Stimulated activated CD4-positive, alpha-beta T cell treated with anti-CD3 and anti-CD28 coated beads, Interleukin-1b, Interleukin-23, amount 100 ng/mL, for 4 hours (primary cell): ENCODE measurements at places on chromosomes 4 and X.

DNA sequence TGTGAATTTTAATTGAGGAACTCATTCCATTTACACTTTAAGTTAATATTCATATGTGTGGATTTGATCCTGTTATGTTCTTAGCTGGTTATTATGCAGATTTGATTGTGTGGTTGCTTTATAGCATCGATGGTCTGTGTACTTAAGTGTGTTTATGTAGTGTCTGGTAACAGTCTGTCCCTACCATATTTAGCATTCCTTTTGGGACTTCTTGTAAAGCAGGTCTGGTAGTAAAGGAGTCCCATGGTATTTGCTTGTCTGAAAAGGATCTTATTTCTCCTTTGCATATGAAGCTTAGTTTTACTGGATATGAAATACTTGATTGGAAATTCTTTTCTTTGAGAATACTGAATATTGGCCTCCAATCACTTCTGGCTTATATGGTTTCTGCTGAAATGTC is 76.6 kb downstream of the KLF8 start:
- no peak for DNase-seq

DNA sequence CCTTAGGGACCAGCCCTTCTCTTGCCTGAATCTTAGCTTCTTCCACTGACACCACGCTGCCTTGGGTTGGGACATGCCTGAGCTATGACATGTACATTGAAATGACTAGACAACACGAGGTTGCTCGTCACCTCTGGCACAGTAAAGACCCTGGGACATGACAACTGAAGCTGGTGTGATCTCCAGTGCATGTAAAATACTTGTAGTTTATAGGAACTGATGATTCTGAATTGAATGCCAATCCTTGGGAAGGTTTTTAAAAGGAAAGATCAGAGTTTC is 100.7 kb upstream of the PGRMC2 start:
- no peak for DNase-seq

DNA sequence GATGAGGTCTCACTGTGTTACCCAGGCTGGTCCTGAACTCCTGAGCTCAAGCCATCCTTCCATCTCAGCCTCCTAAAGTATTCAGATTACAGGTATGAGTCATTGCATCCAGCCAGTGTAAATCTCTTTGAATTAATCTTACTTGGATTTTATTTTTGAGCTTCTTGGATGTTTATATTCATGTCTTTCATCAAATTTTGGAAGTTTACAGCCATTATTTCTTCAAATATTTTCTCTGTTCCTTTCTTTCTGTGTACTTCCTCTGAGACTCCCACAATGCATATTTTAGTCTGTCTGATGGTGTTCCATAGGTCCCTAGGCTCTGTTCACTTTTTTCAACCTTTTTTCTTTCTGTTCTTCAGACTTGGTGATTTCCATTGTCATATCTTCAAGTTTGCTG is 34.9 kb downstream of the ZCCHC13 start:
- DNase-seq, result no peak

GRCh38 chrX:107715331-107716117 is 60.1 kb downstream of the TSC22D3 start:
- no peak for DNase-seq

DNA sequence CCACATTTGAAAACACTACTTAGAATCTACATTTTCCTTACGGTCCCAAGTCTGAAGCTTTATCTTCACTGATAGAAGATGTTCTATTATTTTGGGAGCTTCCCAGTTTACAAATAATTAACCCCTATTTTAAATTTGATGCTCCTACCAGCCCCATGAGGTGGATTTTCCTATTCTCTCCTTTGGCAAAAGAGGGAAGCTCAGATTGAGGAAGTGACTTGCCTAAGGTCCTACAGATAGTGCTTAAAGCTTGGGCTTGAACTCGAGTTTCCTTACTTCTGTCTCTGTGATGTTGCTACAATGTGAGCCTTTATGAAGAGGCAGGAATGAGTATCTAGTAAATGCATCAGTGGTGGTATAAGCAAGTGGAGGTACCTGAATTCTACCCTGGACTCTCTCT is 27.5 kb downstream of the HEPH start:
- no peak for DNase-seq
